ENCODE measurements at places on chromosomes 3 and 15. TPM values are rescaled to one million over a fixed set of nuclear protein-coding genes. Genes with fewer than 3 reads are reported as not detected.

DNA sequence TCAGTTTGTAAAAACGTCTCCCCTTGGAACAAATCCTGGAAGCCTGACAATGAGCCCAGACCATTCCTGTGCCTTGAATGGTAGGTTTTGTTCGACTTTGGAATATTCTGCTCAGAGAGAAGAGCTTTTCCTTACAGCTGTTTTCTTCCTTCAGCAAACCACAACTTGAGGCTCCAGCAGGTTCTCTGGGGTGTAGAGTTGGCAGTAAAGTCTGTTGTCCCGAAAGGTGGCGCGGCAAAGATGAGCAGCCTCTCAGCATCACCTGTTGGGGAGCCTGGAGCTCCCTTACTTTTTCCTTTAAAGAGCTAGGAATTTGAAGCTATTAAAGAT is 65.4 kb downstream of the BOC start:
- no peak overlapping the region for H3K27ac ChIP-seq
- no peak overlapping the region for H3K4me3 ChIP-seq
- no peaks in the 10 kb centered on the region for H3K36me3 ChIP-seq
- DNase-seq: no peak
- peaks cover 10% of the 10 kb centered on the region for H3K4me1 ChIP-seq

- 0 out of 2 replicates have a peak, but pooled peaks cover 3% of the 10 kb centered on the region for H3K27me3 ChIP-seq
- no peaks in the 10 kb centered on the region for H3K4me1 ChIP-seq
- DNase-seq: no peak
- H3K36me3 ChIP-seq: no peaks in the 10 kb centered on the region
Measured at GRCh38 chr15:63997715-63998442, 48.4 kb downstream of the DAPK2 start.

DNA sequence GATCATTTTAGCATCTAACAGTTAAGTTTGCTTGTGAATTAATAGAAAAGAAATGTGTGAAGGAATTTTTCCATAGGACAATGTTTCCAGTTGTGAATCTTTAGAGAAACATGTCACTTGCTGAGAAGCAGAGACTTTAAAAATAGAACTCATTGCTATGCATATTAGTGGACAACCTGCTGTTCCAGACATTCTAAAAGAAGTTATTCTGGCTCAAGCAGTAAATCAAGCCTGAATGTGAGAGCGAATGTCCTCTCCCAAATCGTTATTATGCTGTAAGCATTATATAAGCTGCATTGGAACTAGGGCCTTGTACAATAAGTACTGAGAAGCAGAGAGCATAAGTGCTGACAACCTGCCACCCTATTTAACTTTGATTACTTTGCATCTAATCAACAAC is 990.9 kb downstream of the PLOD2 start:
- no peak overlapping the region for H3K4me3 ChIP-seq
- H3K36me3 ChIP-seq: no peaks in the 10 kb centered on the region
- no peak overlapping the region for H3K27ac ChIP-seq
- no peaks in the 10 kb centered on the region for H3K4me1 ChIP-seq

DNA sequence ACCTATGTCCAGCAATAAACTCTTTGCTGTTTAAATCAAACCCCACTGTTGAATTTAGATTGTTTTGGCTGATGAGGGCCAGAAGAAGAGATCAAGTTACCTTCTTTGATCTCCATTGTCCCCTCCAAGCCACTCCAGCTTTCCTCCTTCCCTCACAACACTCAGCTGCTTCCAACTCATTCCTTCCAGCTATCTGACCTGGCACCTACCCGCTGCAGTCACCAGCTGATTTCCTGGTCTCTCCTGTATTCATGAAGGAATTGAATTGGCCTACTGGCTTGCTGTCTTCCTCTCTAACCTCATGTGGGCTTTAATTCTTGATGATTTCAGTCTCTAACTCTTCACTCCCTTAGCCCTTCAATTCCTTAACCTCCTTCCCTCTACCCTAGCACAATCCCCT is 40.8 kb upstream of the ABHD17C start:
- H3K4me3 ChIP-seq: no peak overlapping the region
- no peak for DNase-seq
- H3K27me3 ChIP-seq: no peaks in the 10 kb centered on the region
- no peaks in the 10 kb centered on the region for H3K36me3 ChIP-seq

DNA sequence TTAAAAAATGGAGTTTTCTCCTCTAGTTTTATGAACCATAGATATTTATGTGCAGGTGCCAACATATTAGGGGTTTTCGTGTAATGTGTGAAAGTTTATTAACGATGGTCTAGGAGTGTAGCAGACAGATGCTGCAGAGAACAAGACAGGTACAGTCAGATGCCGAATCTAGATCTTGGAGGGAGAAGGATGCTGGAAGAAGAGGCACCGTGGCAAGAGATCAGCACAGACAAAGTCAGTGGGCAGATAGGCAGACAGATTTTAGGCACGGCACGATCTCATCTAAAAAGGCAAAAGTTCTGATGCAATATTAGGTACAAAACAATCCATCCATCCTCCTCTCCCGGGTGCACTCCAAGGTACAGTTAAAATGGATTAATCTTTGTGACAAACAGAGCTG is 161.6 kb downstream of the TIGIT start:
- no peak overlapping the region for H3K4me3 ChIP-seq
- no peaks in the 10 kb centered on the region for H3K27me3 ChIP-seq
- no peaks in the 10 kb centered on the region for H3K36me3 ChIP-seq
- no peak for DNase-seq

DNA sequence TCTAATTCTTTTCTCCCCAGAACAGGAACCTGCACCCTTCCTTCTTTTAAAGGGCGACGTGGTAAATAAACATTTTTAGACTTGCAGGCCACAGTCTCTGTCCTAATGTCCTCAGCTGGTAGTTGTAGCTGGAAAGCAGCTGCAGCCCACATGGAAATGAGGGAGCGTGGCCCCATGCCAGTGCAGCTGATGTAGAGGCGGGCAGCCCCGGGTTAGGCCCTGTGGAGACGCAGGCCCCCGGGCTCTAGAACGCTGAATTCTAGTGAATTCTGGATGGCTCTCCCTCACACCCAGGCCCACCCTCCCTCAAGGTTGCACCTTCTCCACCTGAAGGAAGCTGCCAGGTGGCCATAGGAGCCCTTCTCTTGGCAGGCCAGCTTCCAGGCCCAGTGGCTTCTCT is 52.3 kb downstream of the PGPEP1L start:
- no peak for DNase-seq
- no peaks in the 10 kb centered on the region for H3K27me3 ChIP-seq
- H3K27ac ChIP-seq: no peak overlapping the region
- H3K36me3 ChIP-seq: no peaks in the 10 kb centered on the region
- H3K4me1 ChIP-seq: no peaks in the 10 kb centered on the region
- H3K4me3 ChIP-seq: no peak overlapping the region

- H3K36me3 ChIP-seq: no peaks in the 10 kb centered on the region
- no peaks in the 10 kb centered on the region for H3K27me3 ChIP-seq
- H3K4me1 ChIP-seq: peaks cover 4% of the 10 kb centered on the region
- H3K4me3 ChIP-seq: peak within 1 kb of the TSS; percentile 98
- no peak for DNase-seq
Measured at GRCh38 chr15:84748274-84749110, at the start of gene ZNF592. TSS of gene ZNF592 (plus strand) at chr15:84748592. CDS start at chr15:84782676, 34,084 bp downstream.

- peaks cover 12% of the 10 kb centered on the region for H3K4me1 ChIP-seq
- no peak for DNase-seq
- no peak overlapping the region for H3K4me3 ChIP-seq
Measured at GRCh38 chr3:24145981-24146822, 201.1 kb downstream of the NR1D2 start.

GRCh38 chr3:149643482-149643798 is 14.4 kb downstream of the WWTR1 start:
- no peak overlapping the region for H3K4me3 ChIP-seq
- peaks cover 29% of the 10 kb centered on the region for H3K4me1 ChIP-seq
- H3K27me3 ChIP-seq: no peaks in the 10 kb centered on the region
- DNase-seq: no peak
- no peak overlapping the region for H3K27ac ChIP-seq
- H3K36me3 ChIP-seq: no peaks in the 10 kb centered on the region

- H3K4me3 ChIP-seq: no peak overlapping the region
- H3K4me1 ChIP-seq: no peaks in the 10 kb centered on the region
- no peaks in the 10 kb centered on the region for H3K36me3 ChIP-seq
- no peak for DNase-seq
Measured at GRCh38 chr3:40871394-40871793, 327.9 kb upstream of the CTNNB1 start.

DNA sequence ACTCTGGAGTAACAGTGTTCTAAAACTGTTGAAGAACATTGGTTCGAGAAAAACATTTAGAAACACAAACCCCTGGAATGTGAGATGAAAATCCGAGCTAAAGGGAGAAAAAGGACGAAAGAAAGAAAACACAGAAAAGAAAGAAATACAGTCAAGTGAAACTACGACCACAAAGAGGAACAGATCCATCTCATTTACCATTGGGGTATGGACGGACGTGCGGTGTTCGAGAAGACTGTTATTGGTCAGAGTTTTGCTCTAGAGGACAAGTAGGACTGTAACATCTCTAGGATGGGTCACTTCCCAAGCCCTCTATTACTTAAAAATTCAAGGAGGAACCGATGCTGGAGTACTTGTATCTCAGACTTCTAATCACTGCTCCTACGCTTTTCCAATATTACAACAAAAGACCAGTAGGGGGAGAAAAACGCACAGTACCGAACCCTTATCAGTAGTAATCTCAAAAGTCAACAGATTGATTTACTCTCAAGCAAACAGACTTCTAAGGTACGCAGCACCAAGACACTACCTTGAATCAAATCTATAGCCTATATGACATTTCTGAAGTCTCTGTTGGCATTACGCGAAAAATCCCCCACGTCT is 1.1 kb upstream of the PIK3CA start:
- peak; percentile 71 for DNase-seq
- peaks cover 14% of the 10 kb centered on the region for H3K4me1 ChIP-seq
- H3K27me3 ChIP-seq: no peaks in the 10 kb centered on the region
- peak overlapping the region; percentile 84 for H3K4me3 ChIP-seq

- H3K27me3 ChIP-seq: no peaks in the 10 kb centered on the region
- no peaks in the 10 kb centered on the region for H3K4me1 ChIP-seq
- no peaks in the 10 kb centered on the region for H3K36me3 ChIP-seq
- no peak for DNase-seq
Measured at GRCh38 chr15:87986776-87987175, 269.8 kb downstream of the NTRK3 start.

- H3K4me1 ChIP-seq: peaks cover 4% of the 10 kb centered on the region
- DNase-seq: no peak
- peak overlapping the region; percentile 89 for H3K4me3 ChIP-seq
- no peak overlapping the region for H3K27ac ChIP-seq
Measured at GRCh38 chr3:32502946-32503286, 264 bp upstream of the CMTM6 start.

- H3K27ac ChIP-seq: no peak overlapping the region
- H3K4me3 ChIP-seq: no peak overlapping the region
- no peaks in the 10 kb centered on the region for H3K36me3 ChIP-seq
- H3K4me1 ChIP-seq: no peaks in the 10 kb centered on the region
- no peak for DNase-seq
- no peaks in the 10 kb centered on the region for H3K27me3 ChIP-seq
Measured at GRCh38 chr3:135917076-135917475, 48.5 kb upstream of the PPP2R3A start.

GRCh38 chr15:89828281-89829145 is 13.9 kb upstream of the ANPEP start:
- H3K36me3 ChIP-seq: 0 out of 2 replicates have a peak, but pooled peaks cover 2% of the 10 kb centered on the region
- H3K27ac ChIP-seq: no peak overlapping the region
- no peaks in the 10 kb centered on the region for H3K27me3 ChIP-seq
- H3K4me3 ChIP-seq: no peak overlapping the region

DNA sequence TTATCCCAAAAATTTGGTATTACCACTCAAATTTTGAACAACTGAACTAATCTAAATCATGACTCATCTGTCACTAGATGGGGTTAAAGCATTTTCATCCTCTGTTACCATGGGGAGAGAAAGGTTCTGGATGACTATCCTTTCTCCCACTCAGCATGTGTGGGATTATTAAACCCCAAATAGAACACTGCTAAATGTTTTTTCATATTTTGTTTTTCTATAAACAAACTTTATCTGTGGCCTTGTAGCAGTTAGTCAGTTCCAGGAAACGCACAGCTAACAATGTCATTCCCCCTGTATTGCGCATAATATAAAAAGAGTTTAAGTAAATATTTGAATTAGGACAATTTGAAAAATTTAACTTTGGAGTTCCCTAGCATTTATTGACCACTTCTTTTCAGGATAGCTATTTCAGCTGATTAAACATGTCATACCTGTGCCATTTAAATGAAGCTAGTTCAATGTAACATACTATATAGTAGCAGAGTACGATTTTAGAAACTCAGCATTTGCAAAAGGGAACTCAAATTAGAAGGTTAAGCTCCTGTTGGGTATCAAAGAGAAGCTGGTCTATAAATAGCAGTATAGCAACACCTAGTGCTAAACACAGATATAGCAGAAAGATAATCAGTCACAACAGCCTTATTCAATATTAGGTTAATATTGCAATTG is 9.2 kb upstream of the TMEM212 start:
- no peaks in the 10 kb centered on the region for H3K27me3 ChIP-seq
- H3K36me3 ChIP-seq: no peaks in the 10 kb centered on the region
- H3K4me3 ChIP-seq: no peak overlapping the region
- DNase-seq: no peak
- peaks cover 8% of the 10 kb centered on the region for H3K4me1 ChIP-seq
- no peak overlapping the region for H3K27ac ChIP-seq

CHP1 gene
- total RNA-seq: 101 TPM

CD86 gene
- total RNA-seq: not detected

TIMP4 gene
- not detected for total RNA-seq

SLC22A13 gene
- 0.47 TPM for total RNA-seq

XIRP1 gene
- not detected for total RNA-seq

ST8SIA2 gene
- total RNA-seq: not detected

ADGRG7 gene
- total RNA-seq: not detected

SHF gene
- 2.6 TPM for total RNA-seq

CFAP20DC gene
- 2.9 TPM for total RNA-seq

All from HCT116 (cell line).